ENCODE measurements at places on chromosomes 5 and 9. TPM values are rescaled to one million over a fixed set of nuclear protein-coding genes. Genes with fewer than 3 reads are reported as not detected.

CAMK2A gene
- total RNA-seq, result not detected

LEAP2 gene
- 1.8 TPM for total RNA-seq

DNA sequence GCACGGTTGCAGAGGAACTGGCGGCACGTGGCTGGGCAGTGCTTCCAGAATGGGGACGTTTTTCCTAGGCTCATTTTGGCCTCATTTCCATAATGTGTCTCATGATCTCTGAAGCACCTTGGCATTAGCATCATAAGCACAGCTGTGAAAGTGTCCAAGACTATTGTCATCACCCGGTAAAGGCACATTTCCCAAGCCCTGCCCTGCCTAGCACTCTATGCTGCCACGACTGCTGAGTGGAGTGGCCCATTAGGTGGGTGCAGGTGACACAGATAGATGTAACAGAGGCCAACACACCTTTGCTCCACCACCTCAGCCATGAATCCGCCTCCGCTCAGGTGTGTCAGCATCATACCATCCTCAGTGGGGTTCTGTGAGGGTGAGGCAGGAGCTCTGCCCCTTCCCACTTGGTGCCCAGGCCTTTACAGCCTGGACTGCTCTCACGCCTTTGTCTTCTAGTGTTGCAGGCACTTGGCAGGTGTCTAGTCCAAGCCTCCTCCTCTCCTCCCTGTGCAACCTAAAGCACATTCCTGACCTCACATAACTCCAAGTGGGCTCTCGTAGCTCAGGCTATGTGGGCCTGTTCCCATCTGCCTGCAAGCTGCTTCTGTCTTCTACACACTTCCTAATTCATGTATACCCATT lies 213.0 kb downstream of the FSTL4 start:
- DNase-seq, result no peak

- no peak for DNase-seq
These were observed 52.5 kb downstream of the EFNA5 start for GRCh38 chr5:107618242-107618641.

DNA sequence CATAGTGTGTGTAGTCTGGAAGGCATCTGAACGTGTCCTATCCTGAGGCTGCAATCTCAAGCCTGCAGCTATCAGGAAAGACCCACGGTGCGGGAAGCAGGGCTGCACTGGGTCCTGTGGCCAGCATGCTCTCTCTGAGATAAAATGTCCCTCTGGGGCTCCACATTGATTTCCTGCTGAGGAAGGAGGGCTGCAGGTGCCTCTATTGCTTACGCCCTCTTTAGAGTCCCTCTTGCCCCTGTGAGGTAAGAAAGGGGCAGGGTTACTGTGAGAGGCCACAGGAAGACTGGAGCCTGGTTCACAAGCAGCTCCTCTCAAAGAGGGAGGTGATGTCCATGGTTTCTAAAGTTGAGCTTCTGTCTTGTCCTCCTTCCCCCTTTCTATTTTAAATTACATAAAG lies 299.9 kb upstream of the RFX3 start:
- no peak for DNase-seq

DNA sequence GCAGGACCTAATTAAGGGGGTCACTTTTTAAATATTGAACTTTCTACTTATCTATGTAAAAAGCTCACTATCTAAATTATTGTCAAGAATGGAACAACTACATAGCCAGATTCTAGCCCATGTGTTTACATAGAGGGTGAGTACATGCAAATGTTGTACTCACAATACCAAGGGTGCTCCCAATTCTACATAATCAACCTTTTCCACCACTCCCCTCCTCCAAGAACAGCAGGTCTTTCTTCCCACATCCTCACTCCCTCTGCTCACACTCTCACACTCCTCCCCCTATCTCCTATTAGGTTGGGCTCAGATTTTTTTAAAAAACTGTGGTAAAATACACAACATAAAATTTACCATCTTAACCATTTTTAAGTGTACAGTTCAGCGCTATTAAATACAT lies 325.4 kb downstream of the ARL15 start:
- peak; percentile 14 for DNase-seq

DNA sequence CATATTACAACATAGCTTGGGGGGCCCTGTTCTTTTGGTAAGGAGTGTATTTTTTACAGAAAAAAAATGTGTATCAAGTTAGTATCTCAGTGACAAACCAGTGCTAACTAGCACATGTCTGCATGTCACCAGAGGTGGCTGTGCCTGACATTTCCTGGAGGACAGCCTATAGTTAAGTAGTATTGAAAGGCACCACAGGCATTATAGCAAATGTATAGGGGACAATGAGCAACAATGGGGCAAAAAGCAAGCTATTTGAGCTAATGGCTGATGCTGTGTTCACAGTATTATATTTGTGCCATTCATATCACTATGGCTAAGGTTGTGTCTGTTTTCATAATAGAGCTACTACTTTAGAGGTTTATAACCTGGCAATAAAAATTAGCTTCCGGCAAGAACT lies 1644.0 kb downstream of the MAT2B start:
- DNase-seq, result no peak

GRCh38 chr5:172141949-172142319 lies 46.1 kb downstream of the STK10 start:
- DNase-seq, result no peak

- no peak for DNase-seq
These were observed 325.3 kb downstream of the TLE1 start for GRCh38 chr9:81363916-81364480.

DNA sequence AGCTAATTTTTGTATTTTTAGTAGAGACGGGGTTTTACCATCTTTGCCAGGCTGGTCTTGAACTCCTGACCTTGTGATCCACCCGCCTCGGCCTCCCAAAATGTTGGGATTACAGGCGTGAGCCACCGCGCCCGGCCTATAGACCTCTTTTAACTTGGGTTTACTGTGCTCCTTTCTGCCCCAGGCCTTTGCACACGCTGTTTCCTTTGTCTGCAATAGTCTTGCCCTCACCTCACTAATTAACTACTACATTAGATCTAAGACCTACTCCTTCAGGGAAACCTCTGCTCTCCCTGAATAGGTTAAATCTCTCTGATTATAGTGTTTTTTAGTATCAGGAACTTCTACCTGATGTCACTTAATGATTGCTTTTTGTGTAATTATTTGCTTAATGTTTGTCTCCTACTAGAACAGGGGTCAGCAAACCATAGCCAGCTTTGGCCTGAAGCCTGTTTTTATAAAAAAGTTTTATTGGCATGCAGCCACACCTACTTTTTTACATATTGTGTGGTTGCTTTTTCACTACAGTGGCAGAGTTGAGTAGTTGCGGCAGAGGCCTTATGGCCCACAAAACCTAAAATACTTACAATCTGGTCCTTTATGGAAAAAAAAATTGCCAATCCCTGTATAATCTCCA lies 31.2 kb upstream of the TLE1 start:
- DNase-seq, result no peak

GRCh38 chr9:673966-674526 lies 167.5 kb upstream of the DMRT1 start:
- peak; percentile 73 for DNase-seq
